Motor neuron (in vitro differentiated cells): ENCODE measurements at places on chromosomes 7 and 10.

- no peak for ATAC-seq
Observed at GRCh38 chr7:117902314-117902889, 29.2 kb upstream of the CTTNBP2 start.

DNA sequence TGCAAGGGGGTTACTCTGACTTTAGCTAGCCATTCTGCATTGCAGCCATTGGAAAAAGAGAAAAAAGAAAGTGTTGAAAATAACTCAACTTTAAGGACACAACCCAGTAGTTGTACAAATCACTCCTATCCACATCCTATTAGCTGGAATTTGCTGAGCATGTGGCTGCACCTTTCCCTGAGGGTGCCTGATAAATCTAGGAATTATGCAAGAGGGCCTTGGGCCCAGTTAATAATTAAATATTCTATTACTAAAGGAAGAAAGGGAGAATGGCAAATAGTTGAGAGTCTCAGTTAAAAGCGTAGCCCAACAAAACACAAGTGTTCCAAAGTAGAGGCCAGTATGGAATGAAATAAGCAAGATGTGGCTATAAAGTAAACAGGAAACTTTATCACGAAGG lies 200.9 kb upstream of the CNTNAP2 start:
- ATAC-seq: no peak

GRCh38 chr10:662686-663465 lies 26.6 kb downstream of the DIP2C start:
- peak; percentile 54 for ATAC-seq

GRCh38 chr7:42035210-42035609 lies 201.8 kb downstream of the GLI3 start:
- ATAC-seq: no peak

- ATAC-seq: no peak
Observed at GRCh38 chr10:105207476-105207995, 566.4 kb downstream of the SORCS3 start.

DNA sequence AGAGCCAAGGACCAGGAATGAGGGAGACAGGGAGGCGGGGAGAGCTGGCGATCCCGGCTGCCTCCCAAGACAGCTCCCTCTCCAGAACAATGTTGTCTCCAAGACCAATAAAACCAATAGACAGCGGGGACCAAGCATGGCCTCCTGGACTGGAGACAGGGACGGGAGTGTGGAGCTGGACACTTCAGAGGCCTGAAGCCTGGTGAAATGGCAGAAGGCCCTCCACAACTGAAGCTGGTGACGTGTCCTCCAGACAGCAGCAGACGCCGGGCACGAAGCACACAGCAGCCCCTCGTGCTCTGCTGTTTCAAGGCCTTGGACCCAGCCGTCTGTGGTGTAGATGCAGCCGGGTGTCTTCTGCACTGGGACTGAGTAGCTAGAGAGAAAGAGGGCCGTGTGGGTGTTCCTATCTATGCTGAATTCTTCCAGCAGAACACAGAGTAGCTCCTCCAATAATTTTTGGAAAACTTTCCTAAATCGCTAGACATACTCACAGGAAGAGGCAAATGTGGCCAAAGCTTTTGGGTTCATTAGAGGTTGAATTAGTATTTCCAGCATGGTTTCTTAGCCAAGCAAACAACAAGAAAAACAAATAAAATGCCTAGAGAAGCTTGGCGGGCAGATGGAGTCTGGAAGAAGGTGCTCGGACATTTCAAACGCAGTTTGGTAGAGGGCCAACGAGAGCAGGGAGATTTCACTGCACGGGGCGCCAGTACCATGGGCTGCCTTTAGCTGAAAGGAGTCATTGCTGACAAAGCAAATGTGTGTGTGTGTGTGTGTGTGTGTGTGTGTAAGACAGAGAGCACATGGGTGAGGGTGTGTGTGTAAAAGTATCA lies 570.4 kb downstream of the TCERG1L start:
- ATAC-seq: no peak

GRCh38 chr10:14603534-14604102 lies 171.1 kb downstream of the FAM107B start:
- ATAC-seq: peak; percentile 63

GRCh38 chr10:37739181-37739580 lies 118.2 kb downstream of the ZNF248 start:
- ATAC-seq: no peak

GRCh38 chr10:12849319-12850181 lies 152.0 kb downstream of the CCDC3 start:
- ATAC-seq: no peak

DNA sequence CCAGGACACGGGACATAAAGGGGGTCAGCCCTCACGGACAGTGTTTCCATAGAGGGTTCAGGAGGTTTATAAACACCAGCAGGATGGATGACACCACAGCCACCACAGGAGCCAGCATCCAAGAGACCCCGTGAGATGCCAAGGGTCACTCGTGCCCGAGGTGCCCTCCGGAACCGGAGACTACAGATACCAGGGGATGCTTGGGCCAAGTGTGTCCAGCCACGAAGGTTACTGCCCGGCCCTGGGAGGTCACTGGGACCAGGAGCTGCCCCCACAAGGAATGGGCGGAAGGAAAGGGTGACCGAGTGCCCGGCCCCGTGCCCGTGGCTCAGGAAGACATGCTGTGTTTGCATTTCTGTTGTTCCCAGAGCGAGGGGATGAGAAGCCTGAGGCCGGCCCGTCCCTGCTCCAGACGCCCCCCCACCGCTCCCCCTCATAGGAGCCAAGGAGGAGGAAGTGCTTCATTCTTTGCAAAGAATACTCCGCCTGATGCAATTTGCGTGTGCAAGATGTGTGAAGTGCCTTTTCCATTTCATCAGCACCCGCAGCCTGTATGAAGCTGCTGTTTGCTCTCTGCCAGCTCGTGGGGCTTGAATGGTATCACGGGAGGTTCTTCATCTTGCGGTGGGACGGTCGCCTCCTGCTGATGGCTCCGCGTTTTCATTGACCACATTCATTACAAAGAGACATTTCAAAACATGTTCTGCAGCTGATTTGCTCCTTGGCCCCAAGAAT lies 176.4 kb downstream of the ELFN1 start:
- ATAC-seq: no peak

DNA sequence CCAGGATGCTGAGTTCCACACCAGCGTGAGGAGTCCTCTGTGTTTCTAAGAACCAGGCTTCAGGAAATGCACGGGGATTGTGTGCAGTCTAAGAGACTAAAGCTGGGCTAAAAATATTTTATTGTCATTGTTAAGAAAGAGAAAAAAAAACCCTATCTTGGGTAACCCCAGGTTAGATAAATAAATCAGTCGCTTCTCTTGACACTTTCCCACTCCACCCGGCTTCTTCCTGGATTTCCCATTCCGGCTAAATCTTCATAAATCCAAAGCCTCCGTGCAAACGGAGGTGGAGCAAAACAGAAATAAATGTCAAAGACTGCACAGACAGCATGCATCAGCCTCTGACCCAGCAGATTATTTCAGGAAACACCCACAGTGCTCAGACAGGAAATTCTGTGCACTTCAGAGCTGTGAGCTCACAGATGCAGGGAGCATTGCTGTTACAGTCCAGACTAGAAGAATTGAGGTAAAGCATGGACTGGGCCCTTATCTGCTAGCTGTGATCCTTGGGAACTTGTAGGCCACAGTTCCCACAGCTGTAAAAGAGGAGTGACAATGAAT lies 44.8 kb upstream of the GRID1 start:
- peak; percentile 99 for ATAC-seq

DNA sequence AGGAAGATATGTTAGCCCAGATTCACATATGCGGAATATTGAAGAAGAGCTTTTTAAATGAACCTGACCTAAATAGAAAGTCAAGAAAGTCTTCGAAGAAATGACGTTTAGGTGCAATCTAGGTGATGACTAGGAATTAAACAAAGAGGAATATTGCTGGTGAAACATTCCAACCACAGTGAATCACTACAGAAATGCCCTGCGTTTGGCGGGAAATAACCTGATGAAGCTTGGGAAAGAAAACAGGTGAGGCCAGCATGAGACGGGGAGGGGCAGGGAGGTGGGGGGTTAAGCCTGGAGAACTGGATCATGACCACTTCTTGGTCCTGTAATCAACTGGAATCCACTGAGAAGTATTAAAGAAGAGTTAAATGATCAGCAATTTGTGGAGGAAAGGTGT lies 299.4 kb upstream of the VSTM2A start:
- no peak for ATAC-seq

DNA sequence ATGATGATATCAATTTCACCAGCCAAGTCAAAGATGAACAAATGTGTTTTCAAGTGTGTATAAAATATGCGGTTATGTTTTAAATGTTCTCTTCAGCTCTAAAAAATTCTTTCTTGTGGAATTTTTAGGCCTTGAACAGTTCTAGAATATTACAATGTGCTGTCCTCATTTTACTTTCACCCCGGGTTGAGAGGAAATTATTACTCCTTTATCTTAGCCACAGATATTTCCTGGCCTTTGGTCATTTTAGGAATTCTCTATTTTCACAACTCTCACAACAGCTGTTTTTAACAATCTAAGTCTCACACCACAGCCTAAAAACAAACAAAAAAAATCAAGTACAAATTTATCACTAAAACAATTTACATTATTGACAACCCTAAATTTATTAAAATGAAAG lies 112.2 kb upstream of the HGF start:
- ATAC-seq: no peak

DNA sequence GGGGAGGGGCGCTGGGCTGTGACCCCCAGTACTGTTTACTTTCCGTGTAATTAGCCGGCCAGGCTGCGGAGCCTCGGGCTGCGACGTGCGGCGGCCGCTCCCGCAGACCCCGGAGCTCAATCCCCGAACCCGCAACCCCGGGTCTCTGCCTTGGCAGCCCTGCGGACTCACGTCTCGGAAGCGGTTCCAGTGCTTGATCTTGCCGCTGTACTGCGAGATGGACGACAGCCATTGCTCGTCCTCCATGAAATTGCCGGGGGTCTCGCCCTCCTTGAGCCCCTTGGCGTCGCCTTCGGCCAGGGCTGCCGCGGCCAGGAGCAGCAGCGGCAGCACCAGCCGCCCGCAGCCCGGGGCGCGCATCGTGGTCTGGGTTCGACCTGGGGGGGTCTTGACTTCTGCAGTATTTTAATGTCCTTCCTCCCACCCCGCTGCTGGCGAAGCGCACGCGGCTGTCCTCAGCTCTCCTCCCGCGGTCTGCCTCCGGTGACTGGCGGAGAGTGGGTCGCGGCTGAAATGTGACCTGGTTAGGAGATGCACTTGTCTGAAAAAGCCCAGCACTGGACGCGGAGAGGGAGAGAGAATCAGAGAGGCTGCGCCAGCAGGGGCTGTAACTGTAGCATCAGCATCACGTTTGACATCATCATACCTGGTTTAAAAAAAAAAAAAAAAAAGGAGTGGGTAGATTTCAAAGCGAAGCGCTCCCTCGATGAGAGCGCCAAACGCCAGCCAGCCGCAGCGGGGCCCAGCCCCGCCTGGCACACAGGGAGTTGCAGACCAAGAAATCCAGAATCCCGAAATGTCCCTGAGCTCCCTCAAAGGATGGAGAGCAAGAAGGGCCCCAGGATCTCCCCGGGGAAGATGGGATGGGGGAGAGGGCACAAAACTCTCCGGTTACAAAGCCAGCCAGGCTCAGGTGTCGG lies at the start of gene SPOCK2:
Gene SPOCK2 (minus strand): TSS at position 583 of the 920 bp plus-strand sequence. CDS start 223 bp downstream, at position 360.
- peak; percentile 63 for ATAC-seq

DNA sequence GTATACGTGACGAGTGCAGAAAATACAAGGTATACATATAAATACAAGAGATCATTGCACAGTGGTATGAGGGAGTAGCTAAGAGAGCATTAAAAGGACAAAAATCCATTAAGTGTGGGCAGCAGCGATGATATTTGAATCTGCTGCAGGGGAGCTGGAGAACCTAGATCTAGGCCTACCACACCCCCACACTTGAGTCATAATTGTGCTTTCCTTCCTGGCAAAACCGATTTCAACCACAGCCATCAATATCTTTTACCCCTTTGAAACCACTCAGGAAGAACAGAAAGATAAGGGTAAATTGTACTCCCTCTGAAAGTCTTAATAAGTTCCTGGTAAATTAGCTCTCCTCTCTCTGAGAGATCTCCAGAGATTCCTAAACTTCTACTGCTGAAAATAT lies 345.0 kb downstream of the SORCS1 start:
- ATAC-seq: no peak

DNA sequence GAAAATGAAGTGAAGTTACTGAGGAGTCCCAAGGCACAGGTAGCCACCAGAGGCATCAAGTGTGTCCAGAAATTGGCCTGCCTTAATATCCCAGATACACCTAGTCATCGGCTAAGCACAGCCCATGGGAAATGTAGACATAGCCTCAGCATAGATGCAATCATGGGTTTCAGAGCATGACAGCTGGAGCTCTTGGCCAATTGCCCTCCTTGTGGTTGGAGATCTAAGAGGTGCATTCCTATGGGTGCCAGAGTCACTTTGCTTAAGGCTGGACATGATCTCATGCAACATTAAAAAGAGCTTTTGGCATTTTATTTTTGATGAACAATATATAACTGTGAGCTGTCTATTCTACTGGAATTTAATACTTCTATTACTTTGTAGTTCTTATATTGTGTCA lies 758.0 kb upstream of the LRRTM3 start:
- no peak for ATAC-seq

GRCh38 chr10:16673443-16673842 lies 143.8 kb downstream of the RSU1 start:
- no peak for ATAC-seq

- ATAC-seq: no peak
Observed at GRCh38 chr7:128737867-128738385, 1.2 kb upstream of the CALU start.

DNA sequence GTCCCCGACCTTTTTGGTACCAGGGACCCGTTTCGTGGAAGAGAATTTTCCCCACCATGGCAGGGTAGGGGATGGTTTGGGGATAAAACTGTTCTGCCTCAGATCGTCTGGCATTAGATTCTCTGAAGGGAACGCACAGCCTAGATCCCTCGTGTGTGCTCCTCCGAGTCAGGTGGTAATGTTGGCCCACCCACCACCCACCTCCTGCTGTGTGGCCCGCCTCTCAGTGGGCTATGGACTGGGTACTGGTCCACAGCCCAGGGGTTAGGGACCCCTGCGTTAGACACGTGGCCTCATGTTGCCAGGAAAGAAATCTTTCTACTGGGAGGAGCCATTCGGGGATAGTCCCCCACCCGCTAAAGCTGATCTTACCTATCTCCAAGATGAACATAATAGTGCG lies 27.0 kb downstream of the PFKFB3 start:
- ATAC-seq: no peak

DNA sequence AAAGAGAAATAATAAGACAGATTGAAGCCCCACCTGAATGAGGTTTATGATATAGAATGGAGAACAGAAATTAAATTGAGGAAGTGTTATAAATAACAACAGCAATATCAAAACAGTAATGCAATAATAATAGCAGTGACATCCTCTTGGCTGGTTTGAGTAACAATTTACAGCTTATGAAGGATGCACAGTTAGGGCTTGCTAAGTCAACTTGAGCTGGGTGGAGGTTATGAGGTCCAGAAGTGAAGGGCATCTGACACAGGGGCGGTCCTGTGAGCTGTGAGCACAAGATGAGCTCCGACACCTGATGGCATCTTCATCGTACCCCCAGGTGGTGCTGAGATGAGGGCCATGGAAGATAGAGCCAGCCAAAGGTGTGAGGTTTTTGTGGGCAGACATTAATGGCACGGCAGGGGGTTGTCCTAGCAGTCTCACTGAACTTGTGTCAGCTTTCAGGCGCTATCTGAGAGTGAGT lies 30.5 kb downstream of the ARHGAP22 start:
- ATAC-seq: no peak
